ENCODE measurements at places on chromosomes 5 and 9. TPM values are rescaled to one million over a fixed set of nuclear protein-coding genes. Genes with fewer than 3 reads are reported as not detected.

- DNase-seq, result peak; percentile 23
These were observed 357.6 kb upstream of the RPS23 start for GRCh38 chr5:82635561-82636288.

GRCh38 chr5:149902177-149902576 lies 42.4 kb downstream of the PDE6A start:
- no peak for DNase-seq

GRCh38 chr9:113506090-113506589 lies 42.6 kb downstream of the RGS3 start:
- no peak for DNase-seq

DNA sequence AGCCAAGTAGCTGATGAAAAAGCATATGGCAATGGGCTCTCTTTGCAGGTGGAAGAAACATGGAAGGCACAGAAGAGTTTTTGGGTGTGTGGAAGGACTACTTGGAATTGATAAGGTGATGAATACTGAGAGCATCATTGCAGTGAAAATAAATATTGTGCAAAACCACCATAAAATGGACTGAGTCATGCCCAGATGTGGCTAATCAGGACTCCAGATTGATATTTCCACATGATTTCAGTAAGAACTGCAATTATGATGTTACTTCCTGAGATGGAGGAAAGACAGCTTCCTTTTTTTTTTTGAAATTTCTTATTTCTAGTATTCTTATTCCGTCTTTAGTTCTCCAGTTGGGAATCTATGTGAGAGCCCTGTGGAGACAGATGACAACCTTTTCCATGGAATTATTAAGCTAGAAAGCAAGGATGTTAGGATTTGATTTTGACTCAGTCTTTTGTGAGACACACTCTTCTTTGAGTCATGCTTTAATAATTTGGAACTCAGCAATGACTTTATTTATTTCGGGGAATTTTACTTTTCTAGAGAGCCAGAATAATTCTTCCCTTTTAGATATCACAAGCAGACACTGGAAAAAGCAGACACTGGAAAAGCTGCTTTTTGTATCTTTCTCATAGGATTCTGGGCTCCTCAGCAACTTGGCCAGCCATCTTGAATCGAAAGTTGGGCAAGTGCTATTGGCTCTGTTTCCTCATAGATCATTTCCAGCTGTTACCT lies 94.2 kb upstream of the VCAN start:
- no peak for DNase-seq

DNA sequence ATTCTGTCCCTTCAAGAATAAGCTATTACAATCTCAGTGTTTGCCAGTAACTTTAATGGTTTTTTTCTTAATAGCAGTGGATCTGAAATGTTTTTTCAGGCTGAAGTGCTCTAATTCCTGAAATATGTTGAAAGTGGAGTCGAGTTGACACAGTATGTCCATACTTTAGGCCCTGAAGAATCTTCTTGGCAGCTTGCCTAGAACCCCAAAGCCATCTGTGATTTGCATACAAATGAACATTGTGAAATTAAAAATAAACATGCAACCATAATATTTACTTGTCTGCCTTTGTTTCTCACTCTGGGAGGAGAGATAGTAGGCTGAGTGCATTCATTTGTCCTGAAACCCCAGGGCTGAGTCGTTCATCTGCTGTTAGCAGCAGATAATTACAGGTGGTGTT lies 152.7 kb downstream of the ADCY2 start:
- DNase-seq, result no peak

DNA sequence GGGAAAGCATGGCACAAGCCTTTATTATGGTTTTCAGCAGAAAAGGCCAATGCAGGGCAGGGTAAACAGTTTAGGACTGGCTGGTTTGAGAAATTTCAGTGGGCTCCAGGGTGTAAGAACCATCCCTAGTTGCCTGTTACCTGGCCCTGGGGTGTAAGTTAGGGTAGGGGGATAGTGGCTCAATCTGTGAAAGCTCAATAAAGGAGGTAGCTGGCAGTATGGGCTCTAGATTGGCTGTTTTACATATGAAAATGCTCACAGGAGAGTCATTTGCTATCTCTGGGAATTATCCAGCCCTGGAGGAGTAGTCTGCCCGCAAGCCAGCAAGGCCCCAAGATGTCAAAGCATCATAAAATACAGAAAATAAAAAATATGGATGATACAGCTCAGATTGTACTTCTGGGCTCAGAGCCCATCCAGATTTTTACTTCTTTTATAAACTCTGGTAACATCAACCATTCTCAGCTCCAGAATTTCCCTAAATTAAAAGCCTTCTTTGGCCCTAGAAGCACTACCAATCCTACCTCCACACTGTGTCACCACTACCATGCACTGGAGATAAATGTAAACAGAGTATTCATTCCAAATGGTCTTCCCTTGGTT lies 31.1 kb downstream of the SSBP2 start:
- no peak for DNase-seq

GRCh38 chr5:123813937-123814624 lies 302.1 kb downstream of the CSNK1G3 start:
- peak; percentile 74 for DNase-seq

GRCh38 chr9:88586452-88586851 lies 51.5 kb downstream of the NXNL2 start:
- no peak for DNase-seq

DNA sequence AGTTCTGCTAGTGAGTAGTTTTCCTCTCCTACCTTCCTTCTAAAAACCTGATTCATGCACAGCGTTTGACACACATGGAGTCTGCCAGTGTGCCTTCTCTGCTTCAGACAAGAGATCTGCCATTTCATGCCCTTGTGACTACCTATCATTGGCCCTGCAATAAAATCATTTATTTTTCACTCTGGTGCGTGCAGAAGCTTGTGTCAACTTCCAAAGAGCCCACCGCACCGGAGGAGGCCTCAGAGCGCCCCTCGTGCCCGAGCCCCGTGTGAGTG lies 13.7 kb downstream of the HNRNPH1 start:
- no peak for DNase-seq

GRCh38 chr9:132218208-132218607 lies 56.4 kb downstream of the NTNG2 start:
- no peak for DNase-seq

DNA sequence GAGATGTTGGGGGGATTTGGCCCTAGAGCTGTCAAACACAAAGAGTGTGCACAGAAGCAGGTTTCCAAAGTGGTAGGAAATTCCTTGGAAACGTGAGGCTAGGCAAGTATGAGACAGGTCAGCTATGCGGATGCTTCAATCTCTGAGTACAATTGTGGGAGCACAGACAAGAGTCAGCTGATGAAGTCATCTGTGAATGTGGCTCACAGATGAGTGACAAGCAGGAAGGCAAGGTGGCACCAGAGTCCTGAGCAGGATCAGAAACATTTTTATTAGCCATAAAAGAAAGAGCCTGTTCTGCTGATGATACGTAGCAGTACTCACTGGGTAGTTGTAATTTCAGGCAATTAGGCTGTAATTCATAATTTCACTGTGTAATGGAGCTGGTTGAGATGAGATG lies 117.0 kb downstream of the DCP2 start:
- DNase-seq, result no peak

GRCh38 chr9:21395778-21396717 lies 10.8 kb upstream of the IFNA2 start:
- DNase-seq, result no peak

DNA sequence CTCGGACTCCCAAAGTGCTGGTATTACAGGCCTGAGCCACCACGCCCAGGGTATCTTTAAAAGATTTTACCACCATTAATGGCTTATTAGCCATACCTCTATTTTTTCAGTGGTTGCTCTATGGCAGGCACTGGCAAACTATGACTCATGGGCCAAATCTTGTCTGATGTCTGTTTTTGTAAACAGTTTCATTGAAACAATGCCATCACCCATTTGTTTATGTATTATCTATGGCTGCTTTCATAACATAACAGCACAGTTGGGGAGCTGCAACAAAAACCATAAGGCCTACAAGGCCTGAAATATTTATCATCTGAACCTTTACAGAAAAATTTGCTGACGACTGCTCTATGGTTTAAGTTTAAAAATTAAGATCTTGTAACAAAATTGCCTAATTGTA lies 66.8 kb downstream of the SLC38A9 start:
- DNase-seq, result peak; percentile 38

GRCh38 chr5:137155261-137156000 lies 343.7 kb downstream of the SPOCK1 start:
- no peak for DNase-seq

GRCh38 chr9:111150181-111150580 lies 111.9 kb upstream of the LPAR1 start:
- no peak for DNase-seq

DNA sequence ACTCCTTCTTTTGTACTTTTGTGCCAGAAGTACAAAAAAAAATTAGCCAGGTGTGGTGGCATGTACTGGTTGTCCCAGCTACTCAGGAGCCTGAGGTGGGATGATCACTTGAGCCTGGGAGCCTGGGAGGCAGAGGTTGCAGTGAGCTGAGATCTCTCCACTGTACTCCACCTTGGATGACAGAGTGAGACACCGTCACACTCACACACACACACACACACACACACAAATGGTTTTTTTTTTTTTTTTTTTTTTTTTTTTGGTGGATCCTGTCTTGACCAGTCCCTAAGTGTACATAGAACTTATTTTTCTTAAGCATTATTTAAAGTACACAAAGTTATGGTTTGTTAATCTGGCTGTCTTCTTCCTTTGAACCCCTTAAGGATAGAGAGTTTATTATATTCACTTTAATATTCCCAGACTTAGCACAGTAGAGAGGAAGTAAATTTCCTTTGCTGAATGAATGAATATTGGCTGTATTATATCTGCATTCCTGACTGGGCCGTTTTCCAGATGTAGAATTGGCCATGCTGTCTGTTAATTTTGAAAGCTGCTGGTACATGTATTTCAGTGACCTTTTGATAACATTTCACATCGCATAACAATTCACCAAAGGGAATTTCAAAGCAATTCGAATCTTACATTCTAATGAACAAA lies 429.0 kb upstream of the ZNF608 start:
- DNase-seq, result no peak

DNA sequence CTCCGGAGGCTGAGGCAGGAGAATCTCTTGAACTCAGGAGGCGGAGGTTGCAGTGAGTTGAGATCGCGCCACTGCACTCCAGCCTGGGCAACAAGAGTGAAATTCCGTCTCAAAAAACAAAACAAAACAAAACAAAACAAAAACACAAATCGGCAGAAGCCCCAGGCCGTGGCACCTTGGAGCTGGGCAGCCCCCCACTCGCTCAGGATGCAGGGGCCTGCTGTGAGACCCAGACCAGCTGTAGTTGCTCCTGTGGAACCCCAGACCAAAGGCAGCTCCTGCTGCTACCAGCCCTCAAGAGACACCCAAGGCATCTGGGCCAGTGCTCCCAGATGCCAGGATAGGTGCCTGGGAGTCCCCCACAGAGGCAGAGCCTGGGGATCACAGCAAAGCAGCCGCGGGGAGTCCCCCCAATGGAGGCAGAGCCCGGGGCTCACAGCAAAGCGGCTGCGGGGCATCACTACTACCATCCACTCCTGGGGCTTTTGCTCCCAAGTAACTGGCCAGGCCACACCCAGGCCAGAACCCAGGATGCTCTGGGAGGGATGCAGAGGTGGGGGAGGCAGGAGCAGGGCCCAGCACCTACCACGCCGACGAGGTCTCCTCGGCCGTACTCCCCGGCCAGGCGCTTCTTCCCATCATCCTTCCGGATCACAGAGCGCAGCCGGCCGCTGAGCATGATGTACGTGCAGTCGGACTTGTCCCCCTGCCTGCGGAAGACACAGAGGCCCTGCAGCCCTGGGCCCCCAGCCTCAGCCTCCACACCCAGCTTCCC lies 37.7 kb upstream of the NSMF start:
- no peak for DNase-seq

Gene SOHLH1
- total RNA-seq, result not detected

GRCh38 chr5:66255714-66256113 lies 111.6 kb downstream of the SREK1 start:
- no peak for DNase-seq

GRCh38 chr5:62576570-62577170 lies 1.9 kb upstream of the LRRC70 start:
- DNase-seq, result no peak

Gene SLC1A3
- 16.9 TPM for total RNA-seq

DNA sequence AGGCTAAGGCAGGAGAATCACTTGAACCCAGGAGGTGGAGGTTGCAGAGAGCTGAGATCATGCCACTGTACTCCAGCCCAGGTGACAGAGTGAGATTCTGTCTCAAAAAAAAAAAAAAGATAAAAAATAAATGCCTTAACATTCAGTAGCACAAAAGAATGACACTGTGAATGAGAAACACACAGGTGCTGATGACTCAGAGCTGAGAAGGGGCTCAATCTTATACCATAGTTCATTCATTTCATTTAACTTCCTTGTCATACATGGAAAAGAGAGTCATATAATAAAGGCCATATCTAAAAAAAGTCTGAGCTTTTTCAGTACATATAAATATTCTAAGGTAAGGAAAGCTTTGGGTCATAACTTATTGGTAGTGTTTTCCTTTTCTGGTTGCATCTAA lies 40.6 kb downstream of the WWC1 start:
- no peak for DNase-seq

- peak; percentile 80 for DNase-seq
These were observed 211.5 kb downstream of the SEC61B start for GRCh38 chr9:99433555-99433954.

Gene CERT1
- 12.5 TPM for total RNA-seq

- no peak for DNase-seq
These were observed 15.5 kb downstream of the SIL1 start for GRCh38 chr5:139182528-139183296.

DNA sequence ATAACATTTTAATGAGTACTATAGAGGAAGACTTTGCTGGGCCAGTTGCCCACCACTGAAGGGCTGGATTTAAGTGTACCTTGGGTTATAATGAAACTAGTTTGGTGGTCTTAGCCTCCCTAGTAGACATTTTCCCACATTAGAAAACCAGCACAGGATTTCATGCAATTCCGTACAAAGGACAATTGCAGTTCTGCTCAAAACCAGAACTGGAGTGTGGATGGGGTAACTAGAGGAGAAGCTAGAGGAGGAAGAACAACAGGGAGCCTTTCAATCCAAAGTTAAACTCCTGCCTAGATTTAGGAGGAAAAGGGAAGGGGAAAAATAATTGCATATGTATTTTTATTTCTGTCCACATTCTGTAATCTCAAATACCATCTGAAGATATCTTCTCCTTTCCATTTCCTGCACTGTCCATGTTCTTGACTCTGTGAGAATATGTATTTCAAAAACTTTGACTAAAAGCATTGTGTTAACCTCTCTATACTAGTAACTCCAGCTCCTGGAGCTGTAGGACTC lies 97.5 kb upstream of the SSBP2 start:
- no peak for DNase-seq

DNA sequence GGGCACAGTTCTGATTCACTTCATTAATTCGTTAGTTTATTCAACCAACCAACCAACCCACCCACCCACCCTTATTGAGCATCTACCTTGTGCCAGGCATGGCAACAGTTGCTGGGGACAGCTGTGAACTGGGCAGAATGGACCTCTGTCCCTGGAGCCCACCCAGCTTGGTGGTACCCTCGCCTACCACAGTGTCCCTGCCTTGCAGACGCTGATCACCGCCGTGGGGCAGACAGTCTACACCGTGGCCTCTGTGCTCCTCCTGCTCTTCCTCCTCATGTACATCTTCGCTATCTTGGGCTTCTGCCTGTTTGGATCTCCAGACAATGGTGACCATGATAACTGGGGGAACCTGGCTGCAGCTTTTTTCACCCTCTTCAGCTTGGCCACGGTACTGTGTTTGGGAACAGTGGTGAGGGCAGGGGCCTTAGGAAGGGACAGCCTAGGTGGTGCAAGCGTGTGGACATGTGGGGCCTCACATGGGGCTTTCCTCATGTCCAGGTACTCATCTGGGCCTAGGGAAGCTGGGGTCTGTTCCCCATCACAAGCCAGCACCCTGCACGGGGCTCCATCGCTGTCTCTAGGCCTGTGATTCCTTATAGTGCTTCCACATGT lies 26.2 kb downstream of the PITX1 start:
- DNase-seq, result no peak

Gene ENTR1
- total RNA-seq, result 36.5 TPM

Data from H4 (cell line).